C1 segment of cervical spinal cord (tissue), 14 donors: ENCODE measurements at places on chromosomes 7 and 10.
A peak's percentile ranks its signal among the peaks of the same experiment; 100 is the strongest.

DNA sequence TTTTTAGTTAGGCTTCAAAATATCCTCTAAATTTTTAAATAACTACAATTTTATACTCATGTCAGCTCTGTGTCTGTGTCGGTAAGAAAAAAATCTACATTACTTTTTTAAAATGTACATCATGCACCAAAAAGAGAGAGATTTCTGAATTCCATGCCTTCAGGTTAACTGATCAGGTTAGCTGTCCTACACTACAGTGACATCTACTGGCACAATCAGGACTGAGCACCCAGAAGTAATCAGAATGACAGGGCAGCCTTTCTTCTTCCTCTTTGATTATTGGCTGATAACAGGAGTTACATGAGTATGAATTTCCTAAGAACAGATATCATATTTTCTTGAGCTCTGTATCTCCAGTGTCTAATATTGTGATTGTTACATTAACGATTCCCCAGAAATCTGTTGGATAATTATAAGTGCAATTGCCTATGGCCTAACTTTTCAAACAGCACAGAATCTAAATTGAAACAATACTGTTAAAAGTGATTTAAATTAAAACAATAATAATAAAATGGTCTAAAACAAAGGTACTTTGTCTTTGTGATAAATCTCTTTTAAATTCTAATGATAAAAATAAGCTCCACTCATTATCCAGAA is 41.8 kb upstream of the HYCC1 start:
- no peak for DNase-seq

GRCh38 chr7:17402628-17403278 is 104.3 kb downstream of the AHR start:
- DNase-seq: no peak

DNA sequence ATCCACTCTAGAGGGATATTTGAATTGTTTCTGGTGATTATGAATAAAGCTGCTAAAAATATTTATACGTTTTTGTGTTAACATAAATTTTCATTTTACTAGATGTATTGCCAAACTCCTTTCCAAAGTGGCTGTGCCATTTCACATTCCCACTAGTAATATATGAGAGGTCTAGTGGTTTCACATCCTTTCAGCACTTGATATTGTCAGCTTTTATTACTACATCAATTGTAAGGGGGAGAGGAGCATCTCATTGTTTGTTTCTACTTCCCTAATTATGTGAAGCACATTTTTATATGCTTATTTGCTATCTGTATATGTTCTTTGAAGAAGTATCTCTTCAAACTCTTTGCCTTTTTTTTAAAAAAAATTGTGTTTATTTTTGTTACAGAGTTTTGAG is 184.5 kb downstream of the ADK start:
- no peak for DNase-seq

DNA sequence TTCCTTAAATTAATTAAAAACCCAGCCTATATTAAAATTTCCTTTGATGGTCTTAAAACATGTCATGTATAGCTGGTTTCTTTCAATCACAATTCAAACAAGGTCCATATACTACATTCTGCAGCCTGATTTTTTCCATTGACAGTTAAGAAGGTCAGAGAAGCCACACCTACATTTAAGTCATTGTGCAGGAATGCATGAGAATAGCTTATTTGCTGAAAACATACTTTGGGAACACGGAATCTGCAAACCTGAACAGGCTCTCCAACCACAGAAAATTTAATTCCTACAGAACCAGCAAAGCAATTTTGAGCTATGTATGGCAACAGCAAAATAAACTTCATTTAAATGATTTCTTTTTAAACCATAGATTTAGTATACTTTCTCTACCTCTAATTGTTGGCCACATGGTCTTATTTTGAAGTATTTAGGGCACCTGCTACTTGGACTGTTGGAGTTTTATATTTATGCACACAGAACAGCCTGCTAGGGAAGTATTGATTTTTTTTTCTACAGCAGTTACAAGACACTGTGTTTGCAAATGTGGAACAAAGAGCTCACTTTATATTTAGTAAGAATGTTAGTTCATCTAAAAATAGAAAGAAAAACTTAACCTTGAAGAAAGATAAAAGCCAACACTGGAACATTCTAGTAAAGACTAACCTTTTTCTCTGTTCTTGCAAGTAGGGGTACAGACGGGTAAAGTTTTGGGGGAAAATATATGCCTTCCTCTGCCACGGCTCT is 240.9 kb upstream of the IMMP2L start:
- no peak for DNase-seq

GRCh38 chr7:29150856-29151255 is 4.5 kb upstream of the CPVL start:
- no peak for DNase-seq

- no peak for DNase-seq
Measured at GRCh38 chr7:139328375-139328774, 12.8 kb upstream of the FMC1 start.

DNA sequence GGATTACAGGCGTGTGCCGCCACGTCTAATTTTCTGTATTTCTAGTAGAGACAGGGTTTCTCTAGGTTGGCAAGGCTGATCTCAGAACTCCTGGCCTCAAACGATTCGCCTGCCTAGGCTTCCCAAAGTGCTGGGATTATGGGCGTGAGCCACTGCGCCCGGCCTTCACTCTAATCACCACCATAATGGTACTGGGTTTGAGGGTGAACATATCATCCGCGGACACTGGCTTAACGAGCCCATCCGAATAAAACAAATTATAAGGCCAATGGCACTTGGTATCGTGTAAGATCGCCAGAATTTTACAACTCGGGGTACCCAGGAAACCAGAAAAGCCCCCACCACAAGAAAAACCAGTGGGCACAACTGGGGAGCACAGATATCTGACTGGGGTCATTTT is 580 bp downstream of the FAM200A start:
- no peak for DNase-seq

GRCh38 chr7:138429577-138430250 is 30.3 kb upstream of the TRIM24 start:
- no peak for DNase-seq

- DNase-seq: peak; percentile 16
Measured at GRCh38 chr7:29146057-29146706, at the start of gene CPVL. Gene CPVL (minus strand): TSS chr7:29146537. CDS start chr7:29121061, 25,476 bp downstream.

DNA sequence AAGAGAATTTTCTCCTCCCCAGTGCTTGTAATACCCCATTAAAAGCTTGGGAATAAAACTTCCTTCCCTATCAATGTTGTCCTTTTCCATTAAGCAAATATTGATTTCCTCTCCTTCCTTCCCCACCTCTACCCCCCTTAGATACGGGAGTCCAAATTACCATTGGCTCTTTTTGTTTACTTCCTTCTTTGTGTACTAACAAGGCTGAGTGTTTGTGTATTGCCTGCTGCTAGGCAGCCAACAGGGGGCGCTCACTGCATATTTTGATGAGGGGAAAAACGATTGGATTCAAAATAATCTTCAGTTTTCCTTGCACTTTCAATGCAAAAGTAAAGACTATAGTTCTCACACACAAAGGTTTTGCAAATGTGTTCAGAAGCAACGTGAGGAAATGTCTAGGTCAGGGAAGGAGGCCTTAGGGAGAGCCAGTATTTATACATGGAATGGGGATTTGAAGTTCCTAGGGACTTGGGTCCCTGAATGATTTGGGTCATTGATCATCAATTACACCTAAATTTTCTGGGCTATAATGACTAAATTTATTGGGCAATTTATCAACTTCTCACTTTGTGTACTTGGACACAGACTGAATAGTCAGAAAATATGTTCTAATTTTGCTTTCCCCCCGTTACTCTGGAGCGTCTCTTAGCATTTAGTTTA is 23.6 kb upstream of the VPS41 start:
- peak; percentile 29 for DNase-seq

- DNase-seq: no peak
Measured at GRCh38 chr7:105790996-105791395, 85.4 kb downstream of the ATXN7L1 start.

DNA sequence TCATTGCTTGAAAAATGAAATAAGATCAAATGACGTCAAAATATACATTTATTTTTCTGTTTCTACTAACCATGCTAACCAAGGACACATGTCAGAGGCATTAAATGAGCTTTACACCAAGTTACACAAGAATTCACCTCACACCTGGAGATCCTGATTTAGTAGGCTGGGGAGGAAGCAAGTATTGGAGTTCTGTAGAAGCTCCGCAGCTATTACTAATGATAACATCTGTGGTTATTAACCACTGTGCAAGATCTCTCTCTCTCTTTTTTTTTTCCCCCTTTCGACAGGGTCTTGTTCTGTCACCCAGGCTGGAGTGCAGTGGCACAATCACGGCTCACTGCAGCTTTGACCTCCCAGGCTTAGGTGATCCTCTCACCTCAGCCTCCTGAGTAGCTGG is 104.0 kb downstream of the ZNF22 start:
- no peak for DNase-seq

DNA sequence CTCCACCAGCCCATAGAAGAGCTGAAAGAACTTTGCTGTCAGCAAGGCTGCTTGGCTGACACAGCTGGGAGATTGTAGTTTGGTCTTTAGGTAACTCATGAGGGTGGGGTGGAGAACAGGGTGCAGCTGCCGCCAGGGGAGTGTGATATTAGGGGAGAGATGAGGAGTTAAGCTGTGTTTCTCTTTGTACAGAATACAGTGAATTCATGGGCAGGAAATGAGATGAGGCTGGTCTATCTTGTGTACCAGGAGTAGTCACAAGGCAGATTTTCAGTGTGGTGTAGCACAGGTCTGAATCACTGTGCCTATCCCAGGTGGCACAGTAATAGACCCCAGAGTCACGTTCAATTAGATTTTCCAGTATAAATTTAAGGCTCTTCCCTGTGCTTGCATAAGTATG is 56.6 kb upstream of the TARP start:
- DNase-seq: no peak

DNA sequence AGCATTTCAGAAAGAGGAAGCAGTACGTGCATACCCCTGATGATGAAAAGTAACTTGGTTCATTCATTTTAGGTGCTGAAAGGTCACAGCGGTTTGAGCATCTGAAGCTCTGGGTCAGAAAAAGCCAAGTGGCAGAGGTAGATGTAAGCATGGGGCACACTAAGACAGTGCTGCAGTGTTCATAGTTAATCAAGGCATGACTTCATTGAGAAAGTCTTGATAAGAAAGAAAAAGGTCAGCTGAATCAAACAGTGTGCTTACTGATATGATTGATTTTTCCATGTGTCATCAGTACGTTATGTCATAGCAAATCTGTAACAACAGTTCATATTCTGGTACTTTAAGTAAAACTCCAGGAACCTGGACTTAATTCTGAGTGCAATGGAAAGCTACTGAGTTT is 107.7 kb upstream of the PCLO start:
- no peak for DNase-seq

- no peak for DNase-seq
Measured at GRCh38 chr7:129924602-129925001, 28.2 kb downstream of the UBE2H start.

- DNase-seq: no peak
Measured at GRCh38 chr10:108290823-108291222, 1126.3 kb upstream of the SORCS1 start.

- no peak for DNase-seq
Measured at GRCh38 chr7:55818686-55819085, 43.9 kb downstream of the SEPTIN14 start.

DNA sequence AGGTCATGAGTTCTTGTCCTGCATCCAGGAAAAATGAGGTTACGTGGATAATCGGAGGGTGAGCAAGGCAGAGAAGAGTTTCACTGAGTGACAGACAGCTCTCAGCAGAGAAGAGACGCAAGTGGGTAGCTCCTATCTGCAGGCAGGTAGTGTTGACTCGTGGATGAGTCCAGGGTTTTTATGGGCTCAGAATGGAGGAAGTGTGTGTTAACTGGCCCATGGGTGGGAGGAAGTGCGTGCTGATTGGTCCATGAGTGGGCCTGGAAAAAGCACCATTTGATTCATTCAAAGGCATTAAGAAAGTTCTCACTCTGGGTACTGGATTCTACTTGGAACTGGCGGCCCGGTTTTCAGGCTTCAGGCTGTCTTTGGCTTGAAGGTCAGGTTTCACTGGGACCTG is 4.8 kb upstream of the DMTF1 start:
- DNase-seq: no peak

DNA sequence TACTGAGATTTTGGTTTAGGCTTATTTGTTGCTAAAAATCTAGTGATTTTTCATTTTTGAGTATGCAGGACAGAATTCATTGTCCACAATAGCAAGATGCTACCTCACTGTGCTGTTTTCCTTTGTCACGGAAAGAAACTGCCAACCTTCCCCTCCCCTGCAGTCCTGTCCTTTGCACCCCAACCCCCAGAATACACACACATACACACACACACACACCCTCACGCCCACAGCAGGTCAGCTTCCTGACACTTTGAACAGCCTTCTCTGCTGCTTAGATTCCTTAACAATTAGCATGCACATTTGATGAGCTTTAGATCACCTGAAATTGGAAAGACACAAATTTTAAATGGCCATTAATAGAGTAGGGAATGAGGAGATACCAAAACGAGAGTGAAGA is 32.1 kb downstream of the ARMC3 start:
- no peak for DNase-seq

DNA sequence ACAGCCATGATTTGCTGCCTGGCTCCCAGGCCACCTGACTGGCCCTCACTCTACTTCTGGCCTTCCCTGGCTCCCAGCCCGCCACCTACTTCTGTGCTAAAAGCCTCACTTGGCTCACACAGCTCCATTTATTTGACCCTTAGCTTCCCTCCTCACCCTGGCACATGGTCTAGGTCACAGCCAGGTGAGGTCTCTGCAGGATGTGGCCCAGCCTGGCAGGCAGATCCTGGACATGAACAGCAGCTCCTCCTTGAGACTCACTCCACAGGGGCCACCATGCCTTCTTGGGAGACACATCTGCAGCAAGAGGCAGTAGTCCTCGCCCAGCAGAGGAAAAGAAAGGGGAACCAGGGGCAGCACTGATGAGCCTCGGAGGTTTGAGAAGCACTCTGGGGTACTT is 64.6 kb downstream of the GRID1 start:
- DNase-seq: no peak

DNA sequence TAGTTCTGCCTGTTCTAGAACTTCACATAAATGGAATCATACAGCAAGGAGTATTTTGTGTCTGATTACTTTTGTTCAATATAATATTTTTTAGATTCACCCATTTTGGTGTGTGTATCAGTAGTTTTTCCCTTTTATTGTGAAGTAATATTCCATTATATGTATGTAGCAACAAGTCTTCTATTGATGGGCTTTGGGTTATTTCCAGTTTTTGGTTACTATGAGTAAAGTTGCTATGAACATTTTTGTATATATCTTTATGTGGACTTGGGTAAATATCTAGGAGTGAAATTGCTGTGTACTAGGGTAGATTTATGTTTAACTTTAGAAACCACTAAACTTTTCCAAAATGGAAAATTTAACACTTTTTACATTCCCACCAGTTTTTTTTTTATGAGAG is 35.7 kb downstream of the ADK start:
- no peak for DNase-seq

DNA sequence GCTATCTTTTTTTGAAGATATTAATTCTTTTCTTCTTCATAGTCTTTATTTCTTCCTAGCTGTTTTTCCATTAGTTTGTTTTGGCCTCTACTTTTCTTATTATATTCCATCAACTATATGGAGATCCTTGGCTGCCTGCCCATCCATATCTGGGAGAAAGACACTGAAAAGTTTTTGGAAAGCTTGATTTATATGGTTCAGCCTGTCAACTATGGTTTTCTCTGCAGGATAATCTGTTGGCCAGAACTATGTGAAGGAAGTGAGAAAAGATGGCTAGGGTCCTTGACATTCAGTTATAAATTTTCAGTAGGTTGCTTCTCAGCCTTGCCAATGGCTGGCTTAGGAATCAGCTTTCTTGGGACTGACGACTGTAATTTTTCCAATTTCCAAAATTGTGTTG is 10.0 kb upstream of the CDK14 start:
- DNase-seq: no peak

- no peak for DNase-seq
Measured at GRCh38 chr7:55531536-55531935, 40.8 kb downstream of the VOPP1 start.
